ENCODE measurements at places on chromosomes 2 and 18.

DNA sequence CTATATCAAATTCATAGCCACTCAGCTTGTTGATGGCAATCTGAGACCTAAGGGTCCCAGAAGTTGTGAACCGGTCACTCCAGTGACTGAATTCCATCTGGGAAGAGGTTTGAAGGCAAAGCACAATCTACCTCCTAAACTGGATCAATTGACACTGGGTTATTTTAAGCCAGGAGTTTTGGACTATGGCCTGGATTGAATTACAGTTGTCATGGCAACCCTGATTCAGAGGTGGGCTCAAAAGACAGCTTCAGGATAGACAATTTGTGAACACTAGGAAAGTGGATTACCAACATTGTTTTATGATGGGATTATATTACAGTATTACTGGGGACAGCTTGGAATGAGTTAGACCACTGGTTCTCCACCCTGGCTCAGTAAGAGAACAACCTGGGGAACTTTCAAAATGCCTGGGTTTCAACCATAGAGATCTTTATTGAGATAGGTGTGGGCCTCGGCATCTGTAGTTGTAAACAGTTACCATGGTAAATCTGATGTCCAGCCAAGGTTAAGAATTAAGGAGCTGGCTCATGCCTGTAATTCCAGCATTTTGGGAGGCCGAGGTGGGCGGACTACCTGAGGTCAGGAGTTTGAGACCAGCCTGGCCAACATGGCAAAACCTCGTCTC, 58.8 kb downstream of the MFSD6 start:
- DNase-seq = no peak

- DNase-seq = no peak
Measured at GRCh38 chr2:215624423-215624829, 188.6 kb upstream of the FN1 start.

DNA sequence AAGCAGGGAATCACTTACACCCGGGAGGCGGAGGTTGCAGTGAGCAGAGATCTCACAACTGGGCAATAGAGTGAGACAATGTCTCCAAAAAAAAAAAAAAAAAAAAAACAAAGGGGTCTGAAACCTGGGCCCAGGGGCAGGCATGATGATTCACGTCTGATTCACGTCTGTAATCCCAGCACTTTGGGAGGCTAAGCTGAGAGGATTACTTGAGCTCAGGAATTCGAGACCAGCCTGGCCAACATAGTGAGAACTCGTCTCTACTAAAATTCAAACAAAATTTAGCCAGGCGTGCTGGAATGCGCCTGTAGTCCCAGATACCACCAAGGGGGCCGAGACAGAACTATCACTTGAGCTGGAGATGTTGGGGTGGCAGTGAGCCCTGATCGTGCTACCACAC, 30.3 kb downstream of the TEX44 start:
- DNase-seq = no peak

GRCh38 chr2:152383702-152384101, 48.7 kb downstream of the FMNL2 start:
- DNase-seq = no peak

GRCh38 chr2:233482616-233483015, 84.0 kb downstream of the USP40 start:
- no peak for DNase-seq

DNA sequence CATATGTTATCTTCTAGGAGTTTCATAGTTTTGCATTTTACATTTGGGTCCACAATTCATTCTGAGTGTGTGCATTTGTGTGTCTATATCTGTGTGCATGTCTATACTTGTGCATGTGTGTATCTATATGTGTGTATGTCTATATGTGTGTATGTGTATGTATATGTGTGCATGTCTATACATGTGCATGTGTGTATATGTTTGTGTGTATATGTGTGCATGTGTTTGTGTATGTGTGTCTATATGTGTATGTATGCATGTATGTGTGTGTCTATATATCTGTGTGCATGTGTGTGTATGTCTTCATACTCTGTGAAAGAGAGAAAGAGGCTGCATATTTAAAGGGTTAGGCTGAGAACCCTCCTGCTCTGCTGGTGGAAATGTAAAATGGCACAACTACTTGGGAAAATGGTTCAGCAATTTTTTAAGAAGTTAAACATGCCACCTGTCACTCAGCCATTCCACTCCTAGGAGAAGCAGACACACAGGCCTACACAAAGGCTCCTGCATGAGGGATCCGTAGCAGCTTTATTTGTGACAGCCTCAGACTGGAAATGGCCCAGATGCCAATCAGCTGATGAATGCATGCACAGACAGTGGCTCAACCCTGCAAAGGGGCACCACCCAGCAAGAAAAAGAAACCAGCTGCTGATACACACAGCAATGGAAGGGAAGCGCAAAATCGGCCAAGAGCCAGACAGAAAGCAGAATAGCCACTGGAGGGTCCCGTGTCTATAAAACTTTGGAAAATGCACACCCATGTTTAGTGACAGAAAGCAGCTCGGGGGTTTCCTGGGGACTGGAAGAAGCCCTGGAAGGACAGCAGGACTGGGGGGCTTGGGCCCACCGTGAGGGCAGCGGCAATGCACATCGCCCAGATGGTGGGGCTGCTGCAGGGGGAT, 146.8 kb downstream of the SEPTIN10 start:
- no peak for DNase-seq

DNA sequence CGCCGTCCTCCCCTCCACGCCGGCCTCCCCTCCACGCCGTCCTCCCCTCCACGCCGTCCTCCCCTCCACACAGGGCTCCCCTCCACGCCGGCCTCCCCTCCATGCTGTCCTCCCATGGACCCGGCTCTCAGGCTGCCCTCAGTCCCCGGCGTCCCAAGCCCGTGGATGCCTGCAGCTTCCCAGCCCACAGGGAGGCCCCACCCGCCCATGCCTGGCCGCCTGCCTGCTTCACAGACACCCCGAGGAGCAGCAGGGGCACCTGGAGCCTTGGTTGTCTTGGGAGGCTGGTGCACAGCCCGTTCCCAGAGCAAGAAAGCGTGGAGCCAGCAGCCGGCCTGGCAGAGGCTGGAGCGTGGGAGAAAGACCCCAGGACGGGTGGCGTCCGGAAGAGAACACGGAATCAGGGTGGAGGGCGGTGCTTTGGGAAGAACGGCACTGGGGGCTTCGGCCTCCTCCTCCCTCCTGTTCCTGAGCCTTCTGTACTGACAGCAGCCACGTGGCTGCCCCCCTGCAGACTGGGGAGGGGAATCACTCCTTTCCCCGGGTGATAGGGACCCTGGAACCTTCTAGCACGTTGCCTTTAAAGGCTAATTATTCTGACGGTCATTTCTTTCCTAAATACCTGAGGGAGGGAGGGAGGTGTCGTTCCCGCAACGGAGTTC, 26.2 kb upstream of the KCNG2 start:
- no peak for DNase-seq

DNA sequence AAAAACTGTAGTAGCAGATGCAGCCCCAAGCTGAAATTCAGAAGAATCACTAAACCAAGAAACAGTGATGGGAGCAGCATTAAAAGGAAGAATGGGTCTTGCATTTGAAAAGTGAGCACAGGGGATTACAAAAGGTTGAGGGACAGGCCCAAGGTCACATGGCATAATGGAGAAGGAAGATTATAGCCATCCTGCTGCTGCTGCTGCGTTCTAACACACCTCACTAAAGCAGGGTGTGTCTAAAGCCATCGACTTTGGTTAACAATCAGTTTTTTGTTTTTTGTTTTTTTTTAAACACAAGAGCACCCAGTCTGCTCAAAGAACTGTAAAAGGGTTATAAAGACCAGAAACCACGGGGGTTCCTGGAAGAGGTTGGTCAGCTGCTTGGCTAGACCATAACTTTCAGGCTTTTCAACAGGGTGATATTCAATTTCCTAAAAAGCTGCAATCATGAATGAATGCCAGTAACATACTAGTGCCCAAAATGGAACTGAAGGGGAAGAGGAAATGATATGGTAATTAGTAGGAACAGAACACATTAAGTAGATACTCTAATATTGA, 102.6 kb downstream of the MYO5B start:
- DNase-seq = no peak

DNA sequence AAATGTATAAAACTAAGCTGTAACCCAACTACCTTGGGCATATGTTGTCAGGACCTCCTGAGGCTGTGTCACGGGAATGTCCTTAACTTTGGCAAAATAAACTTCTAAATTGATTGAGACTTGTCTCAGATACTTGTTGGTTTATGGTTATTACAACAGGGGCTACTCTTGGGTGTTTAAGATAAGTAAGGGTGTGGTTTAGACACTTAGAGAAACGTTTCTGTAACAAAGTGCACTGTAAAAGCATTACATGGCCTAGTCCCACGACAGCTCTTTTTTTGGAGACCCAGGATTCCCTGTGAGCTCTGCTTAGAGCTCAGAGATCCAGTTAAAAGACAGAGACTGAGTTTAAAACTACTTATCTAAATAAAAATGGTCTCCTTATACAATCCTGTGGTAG, 32.3 kb upstream of the LIPG start:
- DNase-seq = no peak

GRCh38 chr2:25050128-25050527, 8.3 kb downstream of the EFR3B start:
- DNase-seq = no peak

- no peak for DNase-seq
Measured at GRCh38 chr2:111100765-111101162, 19.9 kb upstream of the BCL2L11 start.

GRCh38 chr2:108413711-108414095, 35.3 kb upstream of the GCC2 start:
- DNase-seq = no peak

GRCh38 chr2:192571636-192572035, 376.9 kb upstream of the TMEFF2 start:
- DNase-seq = no peak

- DNase-seq = no peak
Measured at GRCh38 chr2:16626997-16627605, 38.5 kb downstream of the CYRIA start.

GRCh38 chr2:201558665-201559064, 84.6 kb downstream of the TMEM237 start:
- DNase-seq = no peak

DNA sequence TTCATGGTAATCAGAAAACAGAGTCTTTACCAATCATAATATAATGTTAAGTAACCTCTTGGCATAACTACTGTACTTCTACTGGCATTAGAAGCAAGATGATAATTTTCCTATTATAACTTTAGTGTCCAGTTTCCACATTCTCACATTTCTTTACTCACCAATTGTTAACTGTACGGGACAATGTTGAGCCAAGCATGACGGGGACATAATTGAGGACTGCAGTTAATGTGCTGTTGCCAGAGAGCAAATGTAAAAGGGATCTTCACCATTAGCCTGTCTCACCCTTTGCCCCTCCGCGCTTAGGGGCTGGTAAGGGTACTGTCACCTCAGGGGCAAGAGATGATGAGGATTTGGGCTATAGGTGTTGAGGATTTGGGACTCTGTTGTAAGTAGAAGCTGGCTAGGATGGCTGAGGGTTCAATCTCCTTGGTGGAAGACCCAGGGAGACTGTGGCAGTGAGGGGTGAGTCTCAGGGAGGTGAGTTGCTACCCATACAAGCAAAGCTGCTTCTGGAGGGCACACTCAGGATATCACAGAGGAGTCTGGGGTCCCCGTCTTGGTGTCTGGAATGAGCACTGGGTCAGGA, 54.4 kb upstream of the IL1RL1 start:
- DNase-seq = no peak

- no peak for DNase-seq
Measured at GRCh38 chr18:11089931-11090715, 59.2 kb downstream of the PIEZO2 start.

DNA sequence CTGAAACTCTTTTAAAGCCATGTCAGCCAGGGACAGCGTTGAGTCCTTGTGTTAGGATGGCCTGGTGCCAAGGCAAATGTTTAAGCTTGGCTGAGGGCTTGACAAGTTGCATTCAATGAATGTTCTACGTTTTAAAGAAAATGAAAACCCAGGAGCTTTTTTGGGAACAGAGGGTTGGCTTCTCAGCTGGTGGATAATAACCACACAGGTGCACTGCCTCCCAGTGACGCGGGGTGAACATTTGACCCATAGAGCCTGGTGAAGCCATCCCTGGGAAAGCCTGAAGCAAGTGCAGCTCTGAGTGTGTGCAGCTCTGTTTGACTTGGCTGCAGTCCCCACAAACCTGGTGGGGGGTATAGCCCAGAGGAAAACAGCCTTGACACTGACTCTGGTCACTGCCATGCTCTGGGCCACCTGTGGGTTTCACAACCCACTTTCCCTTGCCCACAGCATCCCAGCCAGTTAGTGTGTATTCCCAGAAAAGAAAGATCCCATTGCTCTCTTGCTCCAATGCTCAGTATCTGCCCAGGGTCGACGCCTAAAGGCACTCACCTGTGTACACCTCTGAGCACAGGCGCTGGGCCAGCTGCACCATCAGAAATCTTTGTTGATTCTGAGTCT, 874.9 kb downstream of the RNF144A start:
- no peak for DNase-seq

DNA sequence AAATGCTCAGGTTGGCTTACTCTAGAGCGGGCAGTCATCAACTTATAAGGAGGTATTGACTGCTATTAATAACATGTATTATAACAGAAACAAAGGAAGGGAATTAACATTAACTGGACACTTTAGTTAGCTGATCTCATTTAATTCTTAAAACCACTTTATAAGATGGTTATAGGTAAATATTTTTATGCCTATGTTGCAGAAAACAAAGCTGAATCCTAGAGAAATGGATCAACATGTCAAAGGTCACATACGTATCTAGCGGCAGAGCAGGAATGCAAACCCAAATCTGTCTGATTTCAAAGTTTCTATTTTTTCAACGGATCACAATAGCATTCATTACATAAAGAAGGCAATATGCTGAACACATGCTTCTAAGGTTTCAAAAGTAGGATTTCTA, 200.0 kb downstream of the PDE1A start:
- no peak for DNase-seq

- no peak for DNase-seq
Measured at GRCh38 chr2:51624995-51625394, 593.1 kb upstream of the NRXN1 start.

GRCh38 chr18:37639846-37640245, 74.2 kb upstream of the CELF4 start:
- no peak for DNase-seq

- peak; percentile 52 for DNase-seq
Measured at GRCh38 chr2:96485751-96486651, 19.2 kb downstream of the NEURL3 start.

- DNase-seq = no peak
Measured at GRCh38 chr2:101327863-101328394, 19.4 kb upstream of the RNF149 start.

- DNase-seq = no peak
Measured at GRCh38 chr2:238895891-238896600, 48.2 kb downstream of the TWIST2 start.
